ENCODE measurements at places on chromosomes 6 and 20.

- no peak for DNase-seq
Measured at GRCh38 chr6:255751-256083, 36.6 kb upstream of the DUSP22 start.

GRCh38 chr6:162290846-162291465 is 436.6 kb downstream of the PRKN start:
- no peak for DNase-seq

DNA sequence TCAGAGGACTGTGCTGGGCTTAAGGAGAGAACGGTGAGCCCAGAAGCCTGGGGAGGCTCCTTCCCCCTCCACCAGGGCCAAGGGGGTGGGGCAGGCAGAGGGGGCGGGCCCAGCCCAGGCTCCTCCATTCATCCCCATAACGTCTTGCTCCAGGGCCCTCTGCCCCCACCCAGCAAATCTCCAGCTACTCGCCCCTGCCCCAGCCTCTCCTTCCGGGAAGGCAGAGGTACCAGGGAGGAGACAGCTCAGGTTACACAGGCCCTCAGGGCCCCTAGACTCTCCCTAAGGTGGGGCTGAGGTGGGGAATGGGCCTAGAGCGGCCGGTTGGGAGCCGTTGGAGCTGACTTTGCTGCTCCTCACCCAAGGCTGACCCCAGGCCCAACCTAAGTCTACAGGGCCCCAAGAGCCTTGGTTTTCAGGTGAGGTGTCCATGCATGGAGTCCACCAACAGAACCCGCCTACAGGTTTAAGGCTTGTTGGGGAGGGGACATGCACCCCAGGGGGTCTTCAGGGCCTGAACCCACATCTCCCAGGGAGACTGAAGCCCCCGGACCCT is 1.2 kb downstream of the LAMA5 start:
- DNase-seq: no peak

- DNase-seq: no peak
Measured at GRCh38 chr6:132399376-132400074, 1.8 kb downstream of the MOXD1 start.

GRCh38 chr20:24971376-24972101 is 21.0 kb downstream of the APMAP start:
- DNase-seq: no peak

GRCh38 chr6:122389704-122390372 is 9.6 kb upstream of the HSF2 start:
- no peak for DNase-seq

DNA sequence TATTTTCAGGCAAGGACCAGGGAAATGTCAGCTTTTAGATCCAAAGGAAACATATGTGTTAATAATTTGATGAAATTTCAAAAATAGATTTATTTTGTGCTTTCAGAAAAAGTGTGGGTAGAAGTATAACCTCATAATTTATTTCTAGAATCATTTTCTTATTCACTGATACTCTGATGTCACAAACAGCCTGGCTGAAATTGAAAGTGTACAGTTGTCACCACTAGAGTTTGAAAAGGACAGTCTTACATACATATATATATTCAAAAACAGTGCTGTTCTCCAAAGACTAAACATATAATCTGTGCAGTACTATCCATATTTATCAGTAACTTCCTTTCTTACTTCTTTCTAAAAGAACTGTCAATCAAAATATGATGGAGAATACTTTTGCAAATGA is 254.4 kb upstream of the KCNQ5 start:
- no peak for DNase-seq

DNA sequence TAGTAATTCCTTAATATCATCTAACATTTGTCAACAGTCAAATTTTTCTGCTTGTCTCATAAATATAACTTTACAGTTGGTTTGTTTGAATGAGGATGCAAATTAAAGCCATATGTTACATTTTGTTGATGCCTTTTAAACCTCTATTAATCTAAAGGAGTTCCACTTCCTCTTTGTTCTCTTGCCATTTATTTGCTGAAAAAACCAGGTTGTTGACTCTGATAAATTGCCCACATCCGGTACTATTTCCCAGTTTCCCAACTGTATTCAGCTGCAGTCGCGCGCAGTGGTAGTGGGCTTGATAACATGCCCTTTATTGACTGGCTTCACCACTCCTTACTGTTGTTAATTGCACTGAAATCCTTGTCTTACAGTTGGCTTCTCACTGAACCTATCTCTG is 32.8 kb upstream of the SIRPB2 start:
- DNase-seq: no peak

DNA sequence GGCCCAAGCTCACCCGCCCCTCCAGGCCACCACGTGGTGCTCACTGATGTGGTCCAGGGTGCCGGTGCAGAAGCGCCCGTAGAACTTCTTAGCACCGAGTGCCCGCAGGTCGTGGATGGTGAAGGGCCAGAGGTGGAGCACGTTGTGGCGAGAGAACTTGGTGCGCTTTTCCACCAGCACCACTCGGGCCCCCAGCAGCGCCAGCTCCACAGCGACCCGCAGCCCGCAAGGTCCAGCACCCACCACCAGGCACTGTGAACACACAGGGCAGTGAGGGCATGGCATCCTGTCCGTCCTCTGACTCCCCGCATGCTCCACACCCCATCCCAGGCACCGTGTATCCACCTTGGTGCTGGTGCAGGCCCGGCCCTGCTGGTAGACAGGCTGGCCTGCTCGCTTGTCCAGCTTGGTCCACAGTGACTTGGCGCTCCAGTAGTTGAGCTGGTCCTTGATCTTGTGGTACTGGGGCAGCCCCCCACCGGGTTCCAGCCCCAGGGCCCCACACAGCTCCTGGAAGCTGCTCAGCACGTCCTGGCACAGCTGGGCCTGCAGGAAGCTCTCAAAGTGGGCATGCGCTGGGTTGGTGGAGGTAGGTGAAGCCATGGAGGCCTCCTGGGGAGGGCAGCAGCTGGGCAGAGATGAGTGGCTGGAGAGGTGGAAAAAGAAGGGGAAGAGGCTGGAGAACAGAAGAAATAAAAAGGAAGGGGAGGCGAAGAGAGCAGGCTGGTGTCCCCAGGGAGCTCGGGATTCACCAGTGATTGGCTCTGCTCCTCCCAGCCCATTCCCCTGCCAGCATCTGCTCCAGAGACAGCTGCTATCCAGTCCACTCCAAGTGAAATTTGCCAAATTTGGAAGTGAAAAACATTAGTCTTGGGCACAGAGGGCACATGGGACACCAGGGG is 1.7 kb downstream of the MICAL1 start:
- no peak for DNase-seq

GRCh38 chr20:58746620-58747019 is 54.0 kb downstream of the NPEPL1 start:
- no peak for DNase-seq

DNA sequence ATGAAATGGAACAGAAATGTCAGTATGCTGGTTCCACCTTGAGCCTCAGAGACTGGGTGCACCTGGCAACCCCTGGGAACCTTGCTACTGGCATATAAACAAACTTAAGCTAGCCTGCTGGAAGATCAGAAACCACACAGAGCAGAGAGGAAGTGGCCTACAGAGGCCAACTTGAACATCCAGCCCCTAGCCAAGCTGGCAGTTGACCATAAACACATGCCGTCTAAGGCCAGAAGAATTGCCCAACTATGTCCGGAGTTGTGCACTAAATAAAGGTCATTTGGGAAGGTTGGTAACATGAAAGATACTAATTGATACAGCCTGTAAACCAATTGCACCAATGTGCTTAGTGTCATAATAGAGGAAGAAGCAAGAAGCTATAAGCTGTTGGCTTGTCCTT is 266.6 kb upstream of the BTBD3 start:
- no peak for DNase-seq

DNA sequence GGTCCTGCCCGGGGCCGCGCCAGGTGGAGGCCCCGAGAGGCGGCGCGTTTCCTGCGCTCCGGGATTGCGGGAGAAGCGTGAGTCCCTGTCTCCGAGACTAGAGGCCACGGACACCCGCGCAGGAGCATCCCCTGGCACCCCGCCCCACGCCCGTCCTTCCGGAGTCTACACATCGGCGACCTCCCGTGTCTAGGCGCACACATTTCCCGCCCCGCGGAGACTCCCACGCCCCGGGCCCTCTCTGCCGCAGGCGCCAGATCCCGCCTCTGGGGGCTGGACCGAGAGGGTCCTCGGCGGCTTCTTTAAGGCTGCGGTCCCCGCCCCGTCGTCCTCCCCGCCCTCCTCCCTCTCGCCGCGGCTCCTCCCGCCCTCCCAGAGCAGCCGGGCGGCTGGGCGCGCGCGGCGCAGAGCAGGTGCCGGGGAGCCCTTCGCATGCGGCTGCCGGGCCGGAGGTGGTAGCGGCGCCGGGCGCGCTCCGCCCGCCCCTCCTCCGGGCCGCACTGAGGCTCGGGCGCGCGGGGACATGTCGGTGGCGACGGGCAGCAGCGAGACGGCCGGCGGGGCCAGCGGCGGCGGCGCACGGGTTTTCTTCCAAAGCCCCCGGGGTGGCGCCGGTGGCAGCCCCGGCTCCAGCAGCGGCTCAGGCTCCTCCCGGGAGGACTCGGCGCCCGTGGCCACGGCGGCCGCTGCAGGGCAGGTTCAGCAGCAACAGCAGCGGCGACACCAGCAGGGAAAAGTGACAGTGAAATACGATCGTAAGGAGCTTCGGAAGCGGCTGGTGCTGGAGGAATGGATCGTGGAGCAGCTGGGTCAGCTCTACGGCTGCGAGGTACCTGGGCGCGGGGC is at the start of gene PPP1R14C:
Gene PPP1R14C (plus strand): TSS at position 375 of the 846 bp plus-strand sequence. CDS start 149 bp downstream, at position 524.
- no peak for DNase-seq

DNA sequence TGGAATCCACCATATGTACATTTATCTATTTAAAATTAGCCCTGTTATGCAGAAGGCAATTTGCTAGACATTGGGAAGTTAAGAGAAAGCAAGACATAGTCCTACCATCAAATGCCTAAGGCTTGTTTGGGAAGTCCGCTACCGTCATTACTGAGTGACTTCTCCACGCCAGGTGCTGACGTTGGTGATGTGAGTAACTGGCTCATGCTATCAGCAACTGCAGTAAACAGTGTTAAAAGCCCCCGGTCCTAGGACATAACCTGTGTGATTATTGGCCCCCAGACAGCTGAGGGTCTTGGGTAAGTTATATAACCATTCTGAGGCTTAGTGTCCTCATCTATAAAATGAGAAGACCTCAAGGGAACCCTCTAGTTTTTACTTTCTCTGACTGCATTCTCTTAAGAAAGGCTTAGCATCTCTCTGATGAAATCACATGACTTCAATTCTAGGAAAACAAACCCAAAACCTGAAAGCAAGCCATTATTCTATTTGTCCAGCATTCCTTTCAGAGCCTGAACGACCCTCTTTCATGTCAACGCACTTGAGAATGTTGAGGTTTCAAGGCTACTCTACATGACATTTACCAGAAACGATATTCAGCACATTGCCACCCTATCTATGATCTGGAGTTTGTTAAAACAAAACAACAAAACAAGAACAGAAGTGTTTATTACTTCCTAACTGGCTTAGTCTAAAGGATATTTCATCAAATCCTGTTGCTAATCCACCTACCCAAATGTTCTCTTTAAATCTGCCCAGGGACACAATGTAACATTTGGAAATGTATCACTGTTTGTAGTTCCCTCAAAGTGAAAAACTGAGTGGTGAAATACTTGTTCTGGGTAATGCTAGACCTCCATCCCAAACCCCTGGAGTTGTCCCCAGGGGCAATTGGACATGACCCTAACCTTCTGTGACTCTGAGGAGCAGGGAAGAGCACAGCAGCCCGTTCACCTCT is 133.8 kb downstream of the BTBD3 start:
- no peak for DNase-seq

DNA sequence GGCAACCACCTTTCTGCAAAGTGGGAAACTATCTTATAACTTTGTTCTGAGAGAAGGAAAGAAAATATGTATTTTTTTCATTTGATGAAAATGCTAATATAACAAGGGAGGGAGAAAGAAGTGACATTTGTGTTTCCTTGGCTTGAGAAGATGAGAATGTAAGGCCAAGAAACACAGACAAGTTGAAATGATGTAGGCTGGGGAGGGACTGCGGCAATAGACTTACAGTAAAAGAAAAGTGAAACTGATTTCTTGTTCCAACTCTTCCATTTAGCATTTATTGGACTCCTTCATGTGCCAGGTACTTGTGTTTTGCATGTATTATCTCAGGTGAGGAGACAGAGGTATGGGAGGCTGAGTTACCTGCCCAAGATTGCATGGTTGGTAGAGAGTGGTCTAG is 130.9 kb downstream of the CARMIL1 start:
- no peak for DNase-seq

- DNase-seq: no peak
Measured at GRCh38 chr6:83152913-83153312, 40.2 kb downstream of the PGM3 start.

DNA sequence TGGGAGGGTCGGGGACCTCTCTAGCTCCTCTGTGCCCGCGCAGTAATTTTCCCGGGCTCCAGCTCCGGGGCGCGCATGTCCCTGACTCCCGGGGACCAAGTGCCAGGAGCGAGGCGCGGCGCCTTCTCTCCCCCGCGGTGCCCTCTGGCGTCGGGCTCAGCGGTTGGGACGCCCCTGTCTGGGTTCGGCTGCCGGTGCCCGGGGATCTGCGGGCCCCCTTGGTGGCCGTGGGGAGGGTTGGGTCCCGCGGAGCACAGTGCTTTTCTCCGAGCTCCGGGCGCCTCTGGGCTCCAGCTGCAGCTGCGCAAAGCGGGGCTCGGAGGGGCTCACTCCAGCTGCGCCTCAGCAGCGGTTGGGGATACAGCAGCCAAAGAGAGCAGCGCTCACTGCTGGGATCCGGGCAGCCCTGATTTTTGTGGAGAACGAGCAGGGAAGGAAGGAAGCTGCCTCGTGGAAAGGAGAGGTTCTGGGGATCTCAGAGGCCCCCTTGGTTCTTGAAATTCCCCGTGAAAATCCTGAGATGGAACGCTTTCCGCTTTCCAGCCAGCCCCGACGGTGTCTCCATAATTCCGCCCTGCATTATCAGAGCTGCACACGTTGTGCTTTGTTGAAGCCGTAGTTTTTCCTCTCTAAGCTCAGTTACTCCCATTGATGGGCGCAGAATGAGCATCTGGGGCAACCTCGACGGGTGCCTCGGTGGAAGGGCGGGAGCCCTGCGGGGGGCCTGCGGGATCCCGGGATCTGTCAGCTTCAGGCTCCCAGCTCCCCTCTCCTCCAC is 861 bp downstream of the PPP1R14C start:
- DNase-seq: no peak

DNA sequence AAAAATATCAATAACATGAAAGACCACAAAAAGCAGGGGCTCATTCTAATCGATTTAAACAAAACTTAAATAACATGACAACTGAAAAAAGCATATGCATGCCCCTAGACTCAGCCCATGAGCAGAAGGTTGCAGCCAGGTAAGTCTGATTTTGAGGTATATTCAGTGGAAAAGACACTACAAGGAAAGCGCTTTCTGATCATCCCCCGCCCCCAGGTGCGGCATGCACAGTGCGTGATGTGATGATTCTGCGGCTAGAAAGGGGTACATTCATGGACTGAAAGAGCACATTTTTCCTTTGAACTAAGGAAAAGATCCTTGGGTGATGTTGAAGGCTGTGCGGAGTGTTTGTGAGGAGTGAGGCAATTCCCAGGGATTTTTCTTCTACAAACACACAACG is 16.9 kb upstream of the FOXC1 start:
- no peak for DNase-seq
